ENCODE measurements at places on chromosomes 7 and 10.

- no peak for DNase-seq
Observed at GRCh38 chr7:832167-832967, at the start of gene SUN1. TSS of gene SUN1 (plus strand) at chr7:832476. CDS start at chr7:832525, 49 bp downstream.

DNA sequence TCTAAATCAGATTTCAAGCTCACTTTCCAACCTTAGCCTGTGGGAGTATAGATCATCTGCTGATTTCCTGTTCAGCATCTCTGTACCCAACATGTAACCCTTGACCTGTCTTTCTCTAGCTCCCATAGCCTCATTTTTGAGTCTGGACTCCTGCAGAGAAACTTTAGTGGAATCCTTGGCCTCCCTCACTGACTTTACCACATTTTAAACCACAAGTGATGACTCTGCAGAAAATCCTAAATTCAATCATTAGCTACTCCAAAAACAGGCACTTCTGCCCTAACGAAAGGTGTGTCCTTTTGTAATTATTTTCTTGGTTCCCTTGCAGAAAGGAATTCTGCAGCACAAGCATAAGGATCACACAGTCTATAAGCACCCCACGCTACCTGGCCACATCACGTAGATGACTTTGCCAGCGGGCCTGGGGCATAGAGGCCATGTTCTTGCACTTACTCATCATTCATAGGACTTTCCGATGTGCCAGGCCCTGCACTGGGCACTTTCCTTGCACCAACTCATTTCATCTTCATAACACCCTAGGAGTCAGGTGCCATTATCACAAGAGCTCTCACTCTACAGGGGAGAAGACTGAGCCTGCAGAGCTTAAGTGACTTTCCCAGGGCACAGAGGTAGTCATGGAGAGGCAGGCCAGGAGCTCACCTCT, 57.2 kb upstream of the OPALIN start:
- DNase-seq = no peak

- no peak for DNase-seq
Observed at GRCh38 chr7:7127773-7128172, 54.6 kb upstream of the C1GALT1 start.

DNA sequence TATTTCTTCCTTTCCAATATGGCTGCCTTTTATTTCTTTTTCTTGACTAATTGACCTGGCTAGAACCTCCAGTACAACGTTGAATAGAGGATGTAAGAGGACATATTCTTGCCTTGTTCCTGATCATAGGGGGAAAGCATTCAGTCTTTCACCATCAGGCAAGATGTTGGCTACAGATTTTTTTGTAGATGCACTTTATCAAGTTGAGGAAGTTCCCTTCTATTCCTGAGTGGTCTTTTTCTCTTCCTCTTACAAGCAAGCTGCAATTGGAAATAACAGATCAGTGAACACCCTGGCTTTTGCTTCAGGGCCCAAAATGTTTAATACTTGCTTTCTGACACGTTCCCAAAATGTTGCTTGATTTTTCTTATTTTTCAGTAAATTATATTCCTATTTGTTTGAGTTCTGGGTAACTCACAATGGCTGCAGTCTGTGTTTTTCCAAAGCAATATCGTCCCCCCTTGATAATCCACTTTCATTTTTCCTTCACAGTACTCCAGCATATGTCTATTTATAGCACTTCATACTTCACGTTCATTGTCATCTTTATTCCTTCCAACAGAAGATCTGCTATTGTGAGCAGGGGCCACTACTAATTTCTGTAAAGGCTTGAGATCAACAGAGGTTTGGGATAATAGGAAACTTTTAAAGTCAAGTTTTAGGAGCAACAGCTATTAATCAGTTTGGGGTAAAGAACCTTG, 11.7 kb downstream of the CPEB3 start:
- DNase-seq = peak; percentile 21

DNA sequence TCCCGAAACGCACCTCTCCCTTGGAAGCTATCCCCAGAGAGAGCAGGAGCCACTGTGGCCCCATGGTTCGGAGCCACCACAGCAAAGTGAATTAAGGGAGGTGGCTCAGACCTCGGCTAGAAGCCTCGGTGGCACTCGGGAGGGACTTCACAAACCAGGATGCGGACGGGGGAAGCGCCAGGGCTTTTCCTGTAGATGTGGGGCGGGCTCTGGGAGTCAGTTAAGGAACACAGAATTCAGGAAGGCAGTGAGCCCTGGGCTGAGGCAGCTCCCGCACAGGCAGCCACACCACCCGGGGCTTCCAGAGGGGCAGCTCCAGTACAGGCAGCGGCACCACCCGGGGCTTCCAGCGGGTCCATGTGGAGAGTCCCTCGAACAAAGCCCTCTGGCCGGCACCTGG, 42.7 kb upstream of the DPYSL4 start:
- DNase-seq = no peak

GRCh38 chr7:129853661-129854268, 99.0 kb downstream of the UBE2H start:
- DNase-seq = peak; percentile 41

Measured in KBM-7 (cell line).